ENCODE measurements at places on chromosomes 1 and 21.

DNA sequence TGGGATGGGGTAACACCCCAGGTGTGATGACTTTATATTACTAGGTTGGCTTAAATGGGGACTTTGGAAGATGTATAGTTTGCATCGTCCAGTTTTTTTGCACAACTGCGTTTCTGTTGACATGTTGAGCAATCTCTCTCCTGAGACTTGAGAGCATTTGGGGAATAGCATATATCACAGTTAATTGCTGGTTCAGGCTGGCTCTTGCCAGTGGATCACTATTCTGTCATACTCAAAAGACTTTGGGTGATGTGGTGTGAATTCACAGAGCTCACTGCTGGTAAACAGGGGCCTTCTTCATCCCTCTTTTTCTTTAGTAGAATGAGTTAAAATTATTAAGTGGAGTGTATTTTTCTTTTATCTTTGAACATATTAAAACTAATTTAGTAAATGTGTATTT, 44.3 kb downstream of the LHX9 start:
- DNase-seq, result no peak

DNA sequence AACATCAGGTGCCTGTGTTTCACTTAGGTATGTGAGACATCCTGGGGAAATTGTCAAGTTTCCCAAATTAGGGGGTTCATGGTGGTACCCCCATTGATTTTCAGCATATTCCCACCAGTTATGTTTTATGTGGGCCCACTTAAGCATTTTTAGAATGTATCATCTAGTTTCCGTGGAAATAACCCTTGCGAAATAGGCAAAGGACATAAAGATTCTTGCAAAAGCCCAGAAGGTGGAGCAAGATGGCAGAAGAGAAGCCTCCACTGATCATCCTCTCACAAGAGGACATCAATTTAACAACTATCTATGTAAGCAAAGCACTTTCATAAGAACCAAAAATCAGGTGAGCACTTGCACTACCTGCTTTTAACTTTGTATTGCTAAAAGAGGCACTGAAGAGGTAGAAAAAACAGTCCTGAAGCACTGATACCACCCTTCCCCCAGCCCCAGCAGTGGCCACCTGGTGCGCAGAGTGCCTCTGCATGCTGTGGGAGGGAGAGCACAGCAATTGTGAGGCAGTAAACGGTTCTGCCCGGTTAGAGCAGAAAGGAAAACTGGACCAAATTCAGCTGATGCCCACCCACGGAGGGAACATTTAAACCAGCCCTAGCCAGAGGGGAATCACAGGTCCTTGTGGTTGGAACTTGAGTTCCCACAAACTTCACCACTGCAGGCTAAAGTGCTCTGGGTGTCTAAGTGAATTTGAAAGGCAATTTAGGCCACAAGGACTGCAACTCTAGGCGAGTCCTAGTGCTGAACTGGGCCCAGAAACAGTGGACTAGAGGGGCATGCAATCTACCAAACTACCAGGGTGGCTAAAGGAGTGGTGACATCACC, 23.2 kb downstream of the MCOLN2 start:
- DNase-seq, result no peak

DNA sequence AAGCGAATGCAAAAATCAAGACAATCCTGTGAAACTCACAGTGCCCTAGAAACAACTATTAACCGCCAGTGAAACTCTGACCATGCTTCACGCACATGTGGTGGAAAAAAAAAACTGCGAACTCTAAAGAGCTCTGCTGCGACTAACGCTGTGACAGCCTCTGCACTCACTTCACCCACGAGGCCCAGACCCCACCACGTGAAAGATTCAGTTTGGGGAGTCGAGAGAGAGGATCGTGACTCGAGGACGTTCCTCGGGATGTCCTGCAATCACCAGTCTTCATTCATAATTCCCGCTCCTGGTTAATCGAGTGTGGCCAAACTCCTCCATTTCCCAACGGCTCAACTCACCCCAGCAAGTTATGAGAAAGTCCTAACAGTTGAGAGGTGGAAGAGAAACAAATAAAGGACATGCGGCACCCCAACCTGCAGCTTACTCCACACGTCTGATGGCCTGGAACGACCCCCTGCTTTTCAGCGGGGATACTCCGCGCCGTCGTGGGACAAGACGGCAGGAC, 1.1 kb downstream of the SERBP1 start:
- DNase-seq, result peak; percentile 56

DNA sequence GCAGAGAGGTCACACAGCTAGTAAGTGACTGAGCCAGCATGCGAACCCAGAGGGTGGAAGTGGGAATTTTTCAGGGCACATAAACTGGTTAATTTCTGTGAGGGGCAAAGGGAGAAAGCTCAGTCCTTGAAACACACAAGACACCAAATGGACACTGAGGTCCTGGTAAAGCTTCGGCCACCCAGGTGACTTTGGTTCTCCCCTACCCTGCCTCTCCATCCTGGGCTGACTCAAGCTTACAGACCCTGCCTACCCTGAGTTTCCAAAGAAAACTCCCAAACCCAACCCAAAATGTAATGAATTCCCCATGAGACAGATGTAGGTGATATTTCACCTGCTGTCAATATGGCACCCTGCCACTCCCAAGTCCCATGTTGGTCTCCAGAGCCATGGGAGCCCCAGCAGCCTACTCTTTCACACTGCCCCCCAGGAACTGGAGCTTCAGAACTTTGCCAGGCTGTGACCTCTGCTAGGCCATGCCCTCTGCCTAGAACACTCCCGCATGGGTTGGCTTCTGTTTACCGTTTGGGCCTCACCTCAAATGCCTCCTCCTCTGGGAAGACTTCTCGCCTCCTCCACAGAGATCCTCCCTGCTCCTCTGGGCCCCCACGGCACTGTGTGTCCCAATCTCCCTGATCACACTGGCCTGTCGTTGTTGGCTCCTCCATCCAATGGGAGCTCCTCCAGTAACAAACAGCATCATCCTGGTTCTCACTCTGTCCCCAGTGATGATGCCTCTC, 3.7 kb upstream of the LRP8 start:
- no peak for DNase-seq

GRCh38 chr1:179883040-179883744, 1.1 kb downstream of the TOR1AIP1 start:
- no peak for DNase-seq

GRCh38 chr1:47501069-47501468, 63.2 kb downstream of the FOXD2 start:
- no peak for DNase-seq

- DNase-seq, result no peak
Observed at GRCh38 chr1:32925403-32926162, 24.4 kb upstream of the TMEM54 start.

DNA sequence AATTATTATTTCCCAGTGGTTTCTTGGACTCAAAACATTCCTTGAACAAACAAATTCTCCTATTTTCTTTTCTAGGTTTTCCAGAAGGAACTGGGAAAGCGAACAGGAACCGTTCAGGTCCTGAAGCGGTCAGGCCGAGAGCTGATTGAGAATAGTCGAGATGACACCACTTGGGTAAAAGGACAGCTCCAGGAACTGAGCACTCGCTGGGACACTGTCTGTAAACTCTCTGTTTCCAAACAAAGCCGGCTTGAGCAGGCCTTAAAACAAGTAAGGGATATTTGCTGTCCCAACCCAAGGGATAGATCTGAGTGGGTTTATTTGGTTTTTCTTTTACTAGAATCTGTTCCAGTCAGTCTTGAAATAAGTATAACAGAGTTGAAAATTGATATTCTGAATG, 39.4 kb upstream of the BMP8A start:
- DNase-seq, result no peak

DNA sequence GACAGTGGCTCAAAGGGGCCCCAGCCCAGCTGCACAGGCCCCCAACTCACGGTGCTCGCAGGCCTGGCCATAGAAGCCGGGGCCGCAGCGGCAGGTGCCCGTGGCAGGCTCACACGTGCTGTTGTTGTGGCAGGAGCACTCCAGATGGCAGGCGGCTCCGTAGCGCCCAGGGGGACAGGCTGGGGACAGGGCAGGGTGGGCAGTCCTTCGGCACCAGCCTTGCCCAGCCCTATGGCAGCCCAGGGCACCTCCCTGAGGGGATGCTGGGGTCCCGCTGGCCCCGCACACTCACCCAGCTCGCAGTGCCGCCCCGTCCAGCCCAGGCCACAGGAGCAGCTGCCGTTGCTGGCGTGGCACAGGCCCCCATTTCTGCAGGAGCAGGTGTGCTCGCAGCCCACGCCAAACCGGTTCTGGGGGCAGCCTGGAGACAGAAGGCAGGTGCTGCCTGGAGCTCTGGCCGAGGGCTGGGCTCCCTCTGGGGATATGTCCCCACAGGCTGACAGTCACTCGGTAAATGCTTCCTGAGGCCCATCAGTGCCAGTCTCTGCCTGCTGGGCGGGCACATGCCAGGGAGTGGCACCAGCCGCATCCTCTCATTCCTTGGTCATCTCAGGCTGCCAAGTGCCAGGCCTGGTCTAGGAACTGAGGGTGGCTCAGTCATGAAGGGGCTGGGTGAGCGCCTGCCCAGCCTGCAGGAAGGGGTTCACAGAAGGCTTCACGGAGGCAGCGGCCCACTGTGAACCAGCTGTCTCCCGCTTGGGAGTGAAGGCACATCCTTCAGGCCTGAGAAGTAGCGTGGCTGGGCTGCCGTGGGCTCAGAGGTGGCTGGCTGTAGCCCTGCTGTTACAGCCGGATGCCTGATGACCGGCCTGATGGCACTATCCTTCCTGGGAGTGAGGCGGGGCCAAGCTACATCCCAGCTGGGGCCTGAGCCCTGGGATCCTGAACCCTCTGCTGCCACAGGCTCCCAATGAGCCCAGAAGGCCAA, 40.1 kb downstream of the ARHGEF16 start:
- no peak for DNase-seq

GRCh38 chr1:222786121-222786520, 28.7 kb upstream of the DISP1 start:
- no peak for DNase-seq

- no peak for DNase-seq
Observed at GRCh38 chr1:223611936-223612335, 53.6 kb downstream of the CAPN8 start.

GRCh38 chr1:189151361-189151760, 1326.3 kb downstream of the BRINP3 start:
- no peak for DNase-seq

GRCh38 chr1:240947438-240948224, 335.7 kb upstream of the GREM2 start:
- DNase-seq, result no peak

DNA sequence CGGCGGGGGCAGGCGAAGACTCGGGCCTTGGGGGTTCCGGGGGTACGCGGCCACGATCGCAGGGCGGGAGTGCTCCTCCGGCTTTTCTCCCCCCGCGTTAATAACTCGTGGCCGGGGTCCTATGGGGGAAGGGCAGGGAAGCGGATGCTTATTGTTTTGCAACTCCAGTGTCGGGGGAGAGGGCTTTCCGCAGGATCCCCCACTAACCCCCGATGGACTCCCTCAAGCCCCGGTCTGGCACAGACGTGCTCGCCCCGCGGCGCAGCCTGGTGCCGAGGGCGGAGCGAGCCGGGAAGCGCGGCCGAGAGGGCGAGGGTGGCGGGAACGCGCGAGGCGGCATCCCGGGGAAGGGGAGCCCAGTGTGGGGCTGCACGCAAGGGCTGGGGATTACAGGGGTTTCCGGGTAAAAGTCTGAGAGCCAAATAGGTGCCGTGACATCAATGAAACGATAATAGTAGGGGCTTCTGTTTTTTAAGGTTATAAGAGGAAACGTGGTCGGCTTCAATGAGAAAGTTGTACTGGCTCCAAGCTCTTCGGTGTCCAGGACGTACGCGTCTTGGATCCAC, 772 bp downstream of the UCK2 start:
- DNase-seq, result peak; percentile 73

GRCh38 chr1:233614173-233614742, 352 bp downstream of the KCNK1 start:
- peak; percentile 33 for DNase-seq

DNA sequence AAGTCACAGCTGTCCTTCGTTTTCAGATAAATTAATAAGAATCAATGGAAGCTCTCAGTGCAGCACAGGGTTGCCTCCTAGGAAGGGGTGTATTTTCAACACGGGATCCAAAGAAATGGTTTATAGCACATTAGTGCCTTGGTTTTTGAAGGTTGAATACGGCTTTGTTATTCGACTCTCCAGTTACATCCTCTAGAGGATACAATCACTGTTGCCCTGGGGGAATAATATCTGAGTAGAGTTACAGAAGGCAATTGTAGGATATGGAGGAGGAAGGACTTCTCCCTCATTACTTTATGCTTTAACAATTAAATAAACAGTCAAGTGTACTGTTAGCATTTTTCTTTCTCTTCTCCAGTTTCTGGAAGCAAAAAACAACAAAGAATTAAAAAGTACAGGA, 14.3 kb upstream of the ZNF326 start:
- no peak for DNase-seq

GRCh38 chr1:15500184-15501178, 23.5 kb downstream of the CASP9 start:
- no peak for DNase-seq

- DNase-seq, result no peak
Observed at GRCh38 chr1:161390559-161390858, 22.8 kb upstream of the CFAP126 start.

DNA sequence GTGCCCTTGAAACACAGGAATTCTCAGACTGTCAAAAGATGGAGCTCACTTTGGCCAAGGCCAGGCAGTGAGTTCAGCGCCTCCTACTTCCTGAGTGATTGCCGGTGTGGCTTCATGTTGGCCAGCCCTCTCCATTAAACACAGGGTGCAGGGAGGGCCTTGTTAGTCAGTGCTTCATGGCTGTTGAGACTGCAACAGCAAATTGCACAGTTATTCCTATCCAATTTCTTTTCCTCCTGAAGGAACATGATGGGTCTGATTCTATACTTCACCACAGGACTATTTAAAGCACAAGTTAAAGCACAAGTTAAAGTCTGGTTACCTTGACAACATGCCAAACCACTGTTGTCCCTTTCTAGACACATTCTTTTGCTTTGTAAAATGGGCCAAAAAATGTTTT, 156.6 kb downstream of the SIPA1L2 start:
- no peak for DNase-seq

GRCh38 chr21:36052860-36053714, 7.2 kb downstream of the SETD4 start:
- no peak for DNase-seq

GRCh38 chr1:59391212-59392179, 94.6 kb downstream of the FGGY start:
- DNase-seq, result no peak
